ENCODE measurements at places on chromosomes 3 and 15.

DNA sequence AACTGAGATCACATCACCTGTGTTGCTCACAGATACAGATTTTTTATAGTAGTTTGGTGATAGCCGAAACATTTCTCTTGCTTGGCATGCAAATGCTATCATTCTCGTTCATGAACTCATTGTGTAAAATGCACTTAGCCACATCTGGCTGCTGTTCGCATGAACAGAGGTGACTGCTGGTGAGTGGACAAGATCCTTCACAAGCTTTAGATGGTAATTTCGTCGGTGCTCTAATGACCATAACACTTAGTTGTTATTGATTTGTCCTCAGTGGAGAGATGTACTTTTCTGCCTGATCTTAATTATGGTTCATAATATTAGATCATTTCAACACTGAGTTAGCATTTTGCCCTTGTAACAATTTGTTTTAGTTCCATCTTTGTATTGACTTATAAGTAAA, 13.8 kb downstream of the LRRN1 start:
- H3K27me3 ChIP-seq, result no peaks in the 10 kb centered on the region
- H3K36me3 ChIP-seq, result peaks cover 21% of the 10 kb centered on the region
- H3K4me1 ChIP-seq, result no peaks in the 10 kb centered on the region

- H3K27ac ChIP-seq, result no peak overlapping the region
- peaks cover 3% of the 10 kb centered on the region for H3K36me3 ChIP-seq
- peaks cover 10% of the 10 kb centered on the region for H3K4me1 ChIP-seq
- no peak overlapping the region for H3K4me3 ChIP-seq
Observed at GRCh38 chr15:23079766-23080165, 40.4 kb upstream of the TUBGCP5 start.

GRCh38 chr3:128016502-128016901, 35.7 kb upstream of the SEC61A1 start:
- H3K36me3 ChIP-seq, result peaks cover 4% of the 10 kb centered on the region
- no peak overlapping the region for H3K4me3 ChIP-seq
- peaks cover under 1% of the 10 kb centered on the region for H3K4me1 ChIP-seq
- no peaks in the 10 kb centered on the region for H3K27me3 ChIP-seq

GRCh38 chr15:100104245-100104644, 237.5 kb downstream of the ADAMTS17 start:
- peaks cover 5% of the 10 kb centered on the region for H3K4me1 ChIP-seq
- H3K4me3 ChIP-seq, result no peak overlapping the region
- H3K36me3 ChIP-seq, result peaks cover 7% of the 10 kb centered on the region
- H3K27me3 ChIP-seq, result no peaks in the 10 kb centered on the region
- H3K27ac ChIP-seq, result no peak overlapping the region

GRCh38 chr3:39291903-39292329, 12.1 kb upstream of the CX3CR1 start:
- H3K27me3 ChIP-seq, result no peaks in the 10 kb centered on the region
- no peak overlapping the region for H3K4me3 ChIP-seq
- H3K4me1 ChIP-seq, result peaks cover 17% of the 10 kb centered on the region
- H3K36me3 ChIP-seq, result no peaks in the 10 kb centered on the region
- DNase-seq, result peak; percentile 83

- H3K27me3 ChIP-seq, result no peaks in the 10 kb centered on the region
- no peak overlapping the region for H3K4me3 ChIP-seq
- H3K4me1 ChIP-seq, result no peaks in the 10 kb centered on the region
Observed at GRCh38 chr3:114274929-114275328, 18.9 kb upstream of the TIGIT start.

GRCh38 chr15:62135532-62136134, 29.5 kb downstream of the C2CD4B start:
- peaks cover 2% of the 10 kb centered on the region for H3K27me3 ChIP-seq
- DNase-seq, result no peak
- H3K4me1 ChIP-seq, result no peaks in the 10 kb centered on the region
- H3K27ac ChIP-seq, result no peak overlapping the region
- no peaks in the 10 kb centered on the region for H3K36me3 ChIP-seq

- peak; percentile 93 for DNase-seq
- no peaks in the 10 kb centered on the region for H3K36me3 ChIP-seq
- H3K4me3 ChIP-seq, result peak overlapping the region; percentile 77
- no peaks in the 10 kb centered on the region for H3K27me3 ChIP-seq
Observed at GRCh38 chr15:57306161-57306943, 70.0 kb upstream of the CGNL1 start.
